ENCODE measurements at places on chromosomes 11 and 22.

DNA sequence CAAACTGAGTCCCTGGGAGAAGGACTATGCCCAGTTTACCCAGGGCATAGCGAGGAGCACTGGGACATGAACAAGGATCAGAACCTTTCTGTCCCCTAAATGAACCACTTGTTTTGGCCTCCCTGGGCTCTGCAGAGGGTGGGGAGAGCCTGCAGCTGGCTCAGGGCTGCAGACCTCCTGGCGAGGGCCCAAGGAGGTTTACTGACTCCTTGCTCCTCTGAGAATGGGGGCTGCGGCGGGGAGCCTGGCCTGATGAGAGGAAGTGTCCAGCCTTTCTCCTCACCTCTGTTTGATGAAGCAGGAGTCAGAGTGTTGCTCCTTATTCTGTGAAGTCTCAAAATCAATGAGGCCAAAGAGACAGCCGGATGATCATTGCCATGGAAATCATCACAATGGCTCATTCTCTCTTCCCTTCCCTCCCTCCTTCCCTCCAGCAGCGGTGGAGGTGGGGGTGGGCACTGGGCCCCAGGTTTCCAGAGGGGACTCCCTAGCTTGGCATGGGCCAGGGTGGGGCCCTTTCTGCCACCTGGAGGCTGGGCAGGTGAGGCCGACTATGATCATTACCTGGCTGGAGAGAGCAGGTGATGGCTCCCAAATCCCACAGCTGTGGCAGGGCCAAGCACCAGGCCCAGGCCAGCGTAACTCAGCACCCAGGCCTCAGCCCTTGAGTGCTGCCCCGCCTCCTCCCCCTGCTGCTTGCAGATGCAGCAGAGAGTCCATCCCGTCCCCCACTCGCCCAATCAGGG, 169.7 kb downstream of the CEP164 start:
- no peak for DNase-seq

DNA sequence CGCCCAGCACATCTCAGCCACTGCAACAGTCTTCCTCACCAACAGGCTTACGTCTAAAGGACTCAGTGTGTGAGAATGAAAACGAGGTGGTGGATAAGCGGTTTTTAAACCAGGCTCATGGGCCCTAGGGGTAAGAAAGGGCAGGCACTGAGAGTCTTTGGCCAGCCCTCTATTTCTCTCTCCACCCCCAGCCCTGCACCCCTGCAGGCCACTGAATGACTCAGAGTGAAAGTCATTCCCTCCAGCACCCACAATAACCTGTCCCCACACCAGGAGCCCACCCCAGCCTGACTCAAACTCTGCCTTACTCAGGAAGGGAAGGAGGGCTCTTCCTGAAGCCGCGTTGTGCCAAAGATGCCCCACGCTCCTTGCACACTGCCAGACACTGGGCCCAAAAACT, 72.0 kb downstream of the LARGE1 start:
- no peak for DNase-seq

- DNase-seq: no peak
Observed at GRCh38 chr11:12725863-12726682, 51.9 kb downstream of the TEAD1 start.

GRCh38 chr11:36383195-36383594, 87.1 kb downstream of the PRR5L start:
- no peak for DNase-seq

DNA sequence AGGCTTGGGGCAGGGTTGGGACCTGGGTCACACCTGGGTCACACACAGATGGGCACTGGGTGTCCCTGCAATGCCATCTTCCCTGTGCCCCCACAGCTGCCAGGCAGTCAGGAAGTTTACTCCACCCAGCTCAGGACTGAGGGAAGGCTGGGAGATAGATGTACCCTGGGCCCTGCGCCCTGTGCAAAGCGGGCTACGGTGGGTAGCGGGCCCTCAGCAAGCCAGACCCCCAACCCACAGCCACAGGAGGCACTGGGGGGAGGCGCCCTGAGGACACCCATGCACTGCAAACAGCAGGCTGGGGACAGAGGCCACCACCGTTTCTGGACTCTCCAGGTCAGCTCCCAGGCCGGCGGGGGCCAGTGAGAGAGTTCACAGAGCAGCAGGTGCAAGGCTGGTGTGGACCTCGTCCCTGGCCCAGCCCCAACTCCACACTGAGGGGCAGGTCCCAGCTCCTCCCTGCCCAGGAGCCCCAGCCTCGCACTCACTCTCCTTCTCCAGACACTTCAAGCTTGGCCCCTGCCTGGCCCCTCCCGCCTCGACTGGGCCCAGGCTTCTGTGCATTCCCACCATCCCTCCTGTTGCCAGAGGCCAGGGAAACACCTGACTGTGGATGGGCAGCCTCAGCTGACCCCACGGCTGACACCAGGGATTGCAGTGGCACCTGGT, 4.9 kb downstream of the DUSP8 start:
- DNase-seq: no peak

GRCh38 chr22:44075670-44076069, 51.6 kb downstream of the PARVB start:
- no peak for DNase-seq

GRCh38 chr11:116420030-116420429, 352.8 kb downstream of the BUD13 start:
- DNase-seq: no peak

All from cerebellar nuclear complex (tissue), 1 donor.